Spinal cord (tissue), 10 donors: ENCODE measurements at places on chromosomes 5 and 9.

DNA sequence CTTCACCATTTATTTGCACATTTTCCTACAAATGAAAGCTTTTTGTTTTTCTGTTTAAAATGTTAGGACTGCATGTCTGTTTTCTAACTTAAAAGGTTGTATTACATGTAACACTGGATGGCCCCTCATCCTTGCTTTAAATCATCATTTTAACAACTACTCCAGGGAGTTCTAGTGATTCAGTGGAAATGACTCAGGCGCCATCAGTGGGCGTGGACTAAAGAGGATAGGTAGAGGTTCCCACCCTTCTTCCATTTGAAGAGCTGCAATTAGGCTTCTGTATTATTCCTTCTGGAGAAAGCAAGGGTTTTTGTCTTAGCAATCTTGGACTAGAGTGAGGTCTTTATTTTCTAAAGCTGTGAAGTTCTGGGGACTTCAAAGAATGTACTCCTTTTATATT lies 213.7 kb downstream of the TMEM38B start:
- no peak for DNase-seq

DNA sequence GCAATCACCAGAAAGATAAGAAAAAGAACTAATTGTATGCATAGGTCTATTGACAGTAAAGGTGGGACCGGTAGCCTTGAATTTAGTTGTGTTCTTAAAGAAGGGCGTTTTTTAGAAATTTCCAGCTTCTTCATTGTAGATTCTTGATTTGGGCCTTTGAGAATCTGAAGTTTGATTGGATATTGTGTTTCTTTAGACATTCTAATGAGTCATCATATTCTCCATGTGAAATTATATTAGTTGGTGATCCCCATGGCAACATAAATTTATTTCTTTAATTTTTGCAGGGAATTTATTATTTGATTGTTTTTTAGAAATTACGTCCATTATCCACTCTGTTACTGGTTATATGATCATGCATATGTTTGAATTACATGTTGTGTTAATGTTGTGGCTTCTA lies 63.6 kb downstream of the MAN2A1 start:
- no peak for DNase-seq

DNA sequence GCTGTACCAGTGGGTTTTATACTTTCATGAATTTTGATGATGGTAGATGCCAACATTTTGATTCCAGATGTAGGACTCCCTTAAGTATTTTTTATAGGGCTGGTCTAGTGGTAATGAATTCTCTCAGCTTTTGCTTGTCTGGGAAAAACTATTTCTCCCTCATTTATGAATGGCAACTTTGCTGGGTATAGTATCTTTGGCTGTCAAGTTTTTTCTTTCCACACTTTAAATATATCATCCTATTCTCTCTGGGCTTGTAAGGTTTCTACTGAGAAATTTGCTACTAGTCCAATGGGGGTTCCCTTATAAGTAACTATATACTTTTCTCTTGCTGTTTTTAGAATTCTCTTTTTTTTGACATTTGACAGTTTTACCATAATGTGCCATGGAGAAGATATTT lies 629.3 kb downstream of the NR2F1-AS1 start:
- no peak for DNase-seq

DNA sequence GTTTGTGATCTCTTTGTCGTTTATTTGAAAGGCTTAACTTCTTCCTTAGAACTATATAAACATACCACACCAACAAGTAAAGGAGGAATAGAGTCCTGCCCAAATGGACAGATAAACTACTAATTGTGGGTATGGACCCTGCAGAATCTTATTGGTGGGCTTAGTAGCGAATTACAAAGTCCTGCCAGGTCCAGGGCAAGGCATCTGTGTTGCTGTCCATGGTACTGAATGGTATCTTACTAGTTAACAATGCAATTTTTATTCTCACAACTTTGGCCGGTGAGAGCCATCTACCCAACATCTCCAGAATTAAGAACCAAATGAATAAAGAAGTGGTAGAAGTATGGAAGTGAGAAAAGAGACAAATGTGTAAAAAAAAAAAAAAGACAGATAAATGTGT lies 1782.4 kb upstream of the WWC1 start:
- no peak for DNase-seq

GRCh38 chr5:123647066-123647465 lies 135.1 kb downstream of the CSNK1G3 start:
- DNase-seq, result no peak

DNA sequence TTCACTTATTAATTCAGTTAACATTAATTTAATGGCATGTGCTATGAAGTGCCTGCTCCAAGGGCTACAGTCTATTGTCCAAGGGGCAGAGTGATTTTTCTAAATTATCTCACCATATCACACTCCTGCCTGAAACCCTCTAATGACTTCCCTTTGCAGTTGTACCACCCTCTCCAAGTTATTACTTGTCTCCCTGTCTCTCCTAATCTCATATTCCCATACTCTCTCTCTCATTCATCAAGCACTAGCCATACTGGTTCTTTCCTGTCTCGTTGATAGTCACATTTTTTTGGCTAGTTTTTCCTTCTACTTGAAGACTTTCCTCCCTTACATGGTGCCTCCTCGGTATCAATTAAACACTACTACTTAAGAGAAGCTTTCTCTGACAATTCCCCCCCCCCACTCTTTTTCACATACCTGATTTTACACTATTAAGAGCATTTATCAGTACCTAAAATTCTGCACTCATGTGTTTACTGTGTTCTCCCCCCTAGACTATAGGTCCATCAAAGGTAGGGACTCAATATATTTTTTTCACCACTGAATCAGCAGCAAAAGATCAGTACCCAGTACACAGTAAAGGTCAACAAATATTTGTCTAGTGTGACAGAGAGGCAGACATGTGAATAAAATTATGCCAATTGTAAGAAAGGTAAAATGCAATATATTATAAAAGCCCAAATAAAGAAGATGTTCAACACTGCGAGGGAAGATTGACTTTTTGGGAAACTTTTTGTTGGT lies 19.0 kb downstream of the RICTOR start:
- no peak for DNase-seq

DNA sequence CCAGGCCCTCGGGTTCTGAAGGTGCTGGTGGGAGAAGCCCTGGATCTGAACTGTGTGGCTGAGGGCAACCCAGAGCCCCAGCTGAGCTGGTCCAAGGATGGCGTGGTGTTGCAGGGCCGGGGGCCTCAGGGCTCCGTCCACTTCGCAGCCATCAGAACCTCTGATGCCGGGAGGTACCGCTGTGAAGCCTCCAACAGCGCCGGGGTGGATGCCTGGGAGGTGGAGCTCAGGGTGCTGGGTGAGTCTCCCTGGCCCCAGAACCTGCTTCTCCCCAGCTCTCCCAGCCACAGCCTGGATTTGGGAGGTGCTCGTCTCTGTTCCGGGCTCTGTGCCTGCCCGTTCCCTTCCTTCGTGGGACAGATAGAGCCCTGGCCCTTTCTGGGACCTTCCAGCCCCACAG lies 75.6 kb downstream of the HMCN2 start:
- DNase-seq, result no peak

DNA sequence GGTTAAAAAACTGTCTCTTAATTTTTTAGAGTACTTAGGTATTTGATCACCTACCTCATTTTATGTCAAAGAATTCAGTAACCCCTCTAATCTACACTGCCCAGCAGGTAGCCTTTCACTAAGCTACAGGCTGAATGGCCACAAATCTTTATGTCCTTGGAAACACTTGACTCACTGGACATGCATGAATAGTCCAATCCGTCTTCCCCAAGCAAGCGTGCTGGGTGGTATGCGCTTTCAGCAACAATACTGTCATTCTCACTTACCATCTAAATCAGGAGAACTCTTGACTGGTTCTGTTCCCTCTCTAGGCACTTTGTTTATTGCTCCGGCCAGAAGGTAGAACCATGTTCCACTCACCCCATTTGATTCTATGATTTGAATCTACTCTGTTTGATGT lies 73.1 kb downstream of the TRPM3 start:
- DNase-seq, result no peak

- no peak for DNase-seq
Measured at GRCh38 chr5:39451276-39451941, 26.6 kb upstream of the DAB2 start.

- no peak for DNase-seq
Measured at GRCh38 chr9:129289131-129289731, 111.2 kb upstream of the IER5L start.

GRCh38 chr5:141841378-141842180 lies 36.6 kb downstream of the PCDH1 start:
- DNase-seq, result peak; percentile 48
